ENCODE measurements at places on chromosomes 7 and 10.

GRCh38 chr7:81299711-81300110 is 380.9 kb upstream of the SEMA3C start:
- DNase-seq = no peak

- DNase-seq = no peak
Measured at GRCh38 chr10:104406715-104407650, 53.4 kb downstream of the CFAP58 start.

- no peak for DNase-seq
Measured at GRCh38 chr7:20407585-20408466, 77.1 kb downstream of the ITGB8 start.

GRCh38 chr7:102395873-102396709 is at the start of gene PRKRIP1:
PRKRIP1 (plus strand) TSS chr7:102396363; CDS start chr7:102396412, 49 bp downstream.
- peak; percentile 82 for DNase-seq

DNA sequence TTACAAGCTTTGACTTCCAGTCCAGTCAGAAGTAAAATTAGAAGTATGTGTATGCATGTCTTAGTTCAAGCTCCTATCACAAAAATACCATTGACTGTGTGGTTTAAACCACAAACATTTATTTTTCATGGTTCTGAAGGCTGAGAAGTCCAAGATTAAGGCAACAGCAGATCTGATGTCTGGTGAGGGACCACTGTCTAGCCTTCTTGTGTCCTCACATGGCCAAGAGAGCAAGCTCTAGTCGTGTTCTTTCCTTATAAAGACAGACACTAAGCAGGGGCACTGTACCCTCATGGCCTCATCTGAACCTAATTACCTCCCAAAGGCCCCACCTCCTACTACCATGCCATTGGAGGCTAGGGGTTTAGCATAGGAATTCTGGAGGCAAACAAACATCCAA is 41.3 kb upstream of the ARL4A start:
- no peak for DNase-seq

GRCh38 chr10:13707156-13707881 is 120.6 kb downstream of the PRPF18 start:
- DNase-seq = peak; percentile 80

DNA sequence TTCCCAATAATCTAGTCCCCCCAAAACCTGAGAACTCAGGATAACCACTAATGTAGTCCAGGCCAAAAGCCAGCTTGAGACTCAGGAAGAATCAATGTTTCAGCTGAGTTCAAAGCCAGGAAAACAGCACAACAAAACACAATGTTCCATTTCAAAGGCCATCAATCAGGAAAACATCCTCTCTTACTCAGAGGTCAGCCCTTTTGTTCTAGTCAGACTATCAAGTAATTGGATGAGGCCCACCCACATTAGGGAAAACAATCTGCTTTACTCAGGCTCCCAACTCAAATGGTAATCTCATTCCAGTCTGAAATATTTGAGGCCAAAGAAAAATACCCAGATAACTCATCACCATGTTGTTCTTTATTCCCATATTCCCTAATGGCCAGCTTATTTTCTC is 152.2 kb downstream of the SDHAF3 start:
- no peak for DNase-seq

DNA sequence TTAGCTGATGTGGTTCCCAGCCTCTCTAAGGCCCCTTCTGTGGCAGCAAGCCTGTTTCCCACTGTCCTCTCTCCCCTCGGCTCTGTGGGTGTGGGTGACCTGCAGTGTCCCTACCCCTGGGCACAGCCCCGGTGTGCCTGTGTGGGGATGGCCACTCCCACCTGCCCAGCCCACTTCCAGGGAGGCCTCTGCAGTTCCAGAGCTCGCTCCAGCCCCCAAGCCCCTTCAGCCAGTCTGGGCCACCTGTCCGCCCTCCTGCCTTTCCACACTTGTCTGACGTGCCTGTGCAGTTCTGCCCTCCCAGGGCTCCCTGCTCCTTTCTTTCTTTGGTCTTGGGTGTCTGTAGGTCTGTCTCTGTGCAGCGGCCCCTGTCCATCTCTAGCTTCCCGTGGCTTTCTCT is 127.0 kb upstream of the PPIF start:
- no peak for DNase-seq

- peak; percentile 98 for DNase-seq
Measured at GRCh38 chr10:122504610-122504950, 43.2 kb downstream of the HTRA1 start.
